GM19239 (cell line): ENCODE measurements at places on chromosomes 6 and 20.

GRCh38 chr6:107101686-107102413 lies 13.5 kb downstream of the BEND3 start:
- DNase-seq = no peak

DNA sequence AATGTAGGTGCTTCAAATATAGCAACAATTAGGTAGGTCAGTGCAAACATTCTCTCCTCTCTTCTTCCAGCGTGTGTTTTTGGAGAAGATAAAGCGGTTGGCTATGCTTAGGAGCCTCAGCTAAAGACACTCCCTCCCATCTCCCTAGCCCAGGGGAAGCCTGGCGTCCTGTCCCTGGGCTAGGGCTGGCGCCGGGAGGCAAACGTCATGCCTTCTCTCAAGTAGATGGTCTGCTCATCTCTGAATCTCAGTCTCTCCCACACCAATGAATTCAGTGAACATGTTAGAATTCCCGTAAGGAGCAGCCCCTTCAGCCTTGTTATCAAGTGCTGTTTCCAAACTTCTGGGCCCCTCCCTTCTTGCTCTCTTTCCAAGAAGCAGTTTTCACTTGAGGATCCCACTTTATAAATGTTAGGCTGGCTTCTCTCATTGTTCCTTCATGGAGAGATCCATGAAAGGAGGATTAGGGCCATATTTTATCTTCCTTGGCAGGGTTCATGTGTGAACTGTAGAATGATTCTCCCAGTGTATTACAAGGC lies 142.8 kb downstream of the CLIC5 start:
- no peak for DNase-seq

DNA sequence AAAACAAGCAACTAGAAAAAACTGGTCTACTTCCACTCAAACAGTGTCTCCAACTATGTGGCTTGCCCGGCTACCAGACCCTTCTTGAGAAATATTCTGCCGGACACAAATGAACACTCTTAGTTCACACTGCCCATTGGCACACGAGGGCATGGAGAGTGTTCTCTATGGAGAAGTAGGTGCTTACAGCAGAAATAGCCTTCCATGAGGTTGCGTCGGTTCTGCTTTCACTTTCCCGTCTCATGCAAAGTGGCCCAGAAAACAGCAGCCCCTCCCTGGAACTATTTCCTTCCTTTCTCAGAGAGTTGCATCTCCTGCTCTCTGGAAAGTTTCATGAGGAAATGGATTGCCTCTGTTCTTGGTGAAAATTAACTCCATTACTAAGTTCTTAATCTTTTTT lies 9.5 kb upstream of the HLA-DOA start:
- DNase-seq = no peak

DNA sequence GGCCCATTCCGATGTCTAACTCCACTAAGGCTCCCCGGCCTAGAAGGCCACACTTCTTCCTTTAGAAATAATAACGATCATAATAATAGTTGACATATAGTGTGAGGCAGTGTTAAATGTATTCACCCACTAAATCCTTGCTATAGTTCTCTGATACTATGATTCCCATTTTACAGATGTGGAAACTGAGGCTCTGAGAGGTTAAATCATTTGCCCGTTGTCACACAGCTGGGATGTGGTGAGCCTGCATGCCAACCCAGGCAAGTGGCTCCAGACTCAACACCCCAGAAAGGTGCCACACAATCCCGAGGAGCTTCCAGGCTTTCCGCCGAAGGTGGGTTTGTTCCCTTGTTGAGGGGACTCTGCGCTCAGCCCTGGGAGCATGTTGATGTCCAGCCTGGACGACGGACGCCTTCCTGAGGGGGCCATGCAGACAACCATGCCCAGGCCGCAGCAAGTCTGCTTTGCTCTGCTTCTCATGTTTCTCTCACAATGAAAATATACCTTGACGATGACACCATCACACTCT lies 104.6 kb upstream of the CDYL start:
- no peak for DNase-seq

- DNase-seq = peak; percentile 9
Observed at GRCh38 chr6:108874470-108875160, 26.4 kb downstream of the ARMC2 start.

DNA sequence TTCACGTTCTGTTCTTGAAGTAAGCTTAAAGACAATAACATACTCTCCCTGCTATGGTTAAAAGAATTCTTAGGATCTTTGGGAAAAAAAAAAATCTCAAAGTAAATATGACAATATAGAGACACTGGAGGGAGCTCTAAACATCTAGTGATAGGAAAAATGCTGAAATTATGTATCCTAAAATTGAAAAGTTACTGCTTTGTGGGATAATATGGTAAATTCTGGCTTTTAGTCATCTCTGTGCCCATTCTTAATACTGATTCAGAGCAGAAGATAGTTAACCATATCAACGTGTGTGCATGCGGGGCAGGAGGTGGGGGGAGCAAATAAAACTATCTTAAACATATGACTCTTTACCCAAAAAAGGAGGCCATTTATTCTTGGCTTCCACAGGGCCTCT lies 165.4 kb downstream of the GMPR start:
- no peak for DNase-seq

- no peak for DNase-seq
Observed at GRCh38 chr6:81298751-81299150, 453.7 kb downstream of the TENT5A start.

GRCh38 chr6:32995448-32995847 lies 13.9 kb downstream of the HLA-DOA start:
- DNase-seq = no peak

DNA sequence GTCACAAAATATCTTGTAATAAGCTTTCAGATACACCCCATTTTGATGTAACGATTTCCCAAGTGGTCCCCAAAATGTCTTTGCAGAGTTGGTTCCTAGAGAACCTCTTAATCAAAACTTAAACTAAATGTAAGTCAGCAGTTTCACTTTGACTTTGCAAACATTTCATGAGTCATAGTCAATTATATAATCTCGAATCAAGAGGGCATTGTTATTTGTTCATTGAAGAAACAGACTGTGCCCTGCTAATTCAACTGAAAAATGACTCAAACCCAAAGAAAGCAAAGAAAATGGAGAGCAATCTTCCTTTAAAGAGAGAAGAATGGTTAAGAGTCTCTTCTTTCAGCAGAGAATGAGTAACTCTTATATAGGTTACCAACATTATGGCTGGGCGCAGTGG lies 58.3 kb downstream of the IPCEF1 start:
- DNase-seq = no peak

DNA sequence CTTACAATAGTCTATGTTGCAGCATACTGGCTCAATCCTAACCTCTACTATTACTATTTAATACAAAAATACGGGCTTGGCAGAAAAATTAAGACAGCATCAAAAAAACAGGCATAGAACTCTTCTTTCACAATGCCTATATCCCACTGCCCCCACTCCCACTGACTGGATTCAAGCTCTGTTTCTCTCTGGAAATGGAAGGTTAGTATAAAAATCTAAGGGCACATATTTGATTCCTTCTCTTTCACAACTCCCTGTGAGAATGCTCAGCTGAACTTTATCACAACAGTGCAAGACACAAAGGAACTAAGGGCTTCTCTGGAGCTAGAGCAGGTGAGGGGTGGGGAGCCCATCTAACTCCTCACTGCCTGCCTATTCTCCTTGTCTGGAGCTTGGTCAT lies 258.4 kb upstream of the FAM83B start:
- DNase-seq = no peak

- DNase-seq = peak; percentile 58
Observed at GRCh38 chr6:45681860-45682511, 304.3 kb upstream of the SUPT3H start.

DNA sequence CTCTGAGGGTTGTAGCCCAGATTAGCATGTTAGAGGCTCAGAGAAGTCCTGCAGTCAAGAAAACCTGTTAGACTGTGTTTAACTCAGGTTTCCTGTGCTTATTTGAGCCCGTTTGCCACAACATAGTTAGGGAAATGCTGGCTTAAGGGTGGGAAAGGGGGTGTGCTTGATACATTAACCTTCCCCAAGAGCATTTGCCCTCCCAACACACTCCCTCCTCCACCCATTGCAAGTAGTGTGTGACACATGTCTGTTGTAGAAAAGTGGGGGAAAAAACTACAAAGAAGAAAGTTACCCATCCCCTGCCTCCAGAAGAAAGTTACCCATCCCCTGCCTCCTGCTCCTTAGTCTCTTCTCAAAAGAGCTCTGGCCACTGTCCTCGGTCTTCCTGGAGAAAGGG lies 36.8 kb upstream of the MRPS18A start:
- DNase-seq = no peak

DNA sequence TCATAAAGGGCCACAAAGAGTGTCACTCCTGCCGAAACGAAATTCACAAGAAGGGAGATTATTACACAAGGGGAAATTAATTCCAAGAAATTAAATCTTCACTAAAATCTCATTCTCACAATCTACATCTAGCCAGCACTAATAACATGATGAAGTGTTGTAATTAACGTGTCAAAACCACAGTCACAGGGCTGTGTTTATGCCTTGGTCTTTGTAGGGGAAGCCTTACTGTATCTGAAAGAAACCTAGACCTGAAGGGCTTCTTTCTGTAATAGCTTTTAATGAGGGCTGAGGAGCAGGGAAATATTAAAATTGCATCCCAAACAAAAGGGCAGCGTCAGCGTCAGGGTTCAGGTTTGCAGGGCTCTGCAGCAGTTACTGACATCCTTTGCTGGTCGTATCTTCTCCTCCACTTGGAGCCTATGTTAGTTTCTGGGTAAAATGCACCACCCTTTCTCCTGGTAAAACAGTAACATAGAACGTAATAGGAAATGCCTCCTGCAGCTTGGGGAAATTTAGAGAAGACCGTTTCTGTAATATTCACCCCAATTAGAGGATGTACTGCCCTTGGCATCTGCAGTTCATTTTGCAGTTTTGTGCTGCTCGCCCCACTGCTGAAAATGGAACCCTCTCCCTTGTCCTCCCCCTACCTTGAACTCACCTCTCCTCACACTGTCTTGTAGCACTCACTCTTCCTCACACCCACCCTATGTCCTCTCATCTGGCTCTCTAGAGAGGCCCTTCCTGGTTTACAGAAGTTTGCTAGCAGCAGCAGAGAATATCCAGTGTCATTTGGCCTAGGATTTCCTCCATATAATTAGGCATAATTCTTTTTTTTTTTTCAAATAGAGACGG lies 109.0 kb upstream of the TRAF3IP2 start:
- no peak for DNase-seq

GRCh38 chr6:87636315-87636714 lies 46.4 kb downstream of the ORC3 start:
- no peak for DNase-seq

DNA sequence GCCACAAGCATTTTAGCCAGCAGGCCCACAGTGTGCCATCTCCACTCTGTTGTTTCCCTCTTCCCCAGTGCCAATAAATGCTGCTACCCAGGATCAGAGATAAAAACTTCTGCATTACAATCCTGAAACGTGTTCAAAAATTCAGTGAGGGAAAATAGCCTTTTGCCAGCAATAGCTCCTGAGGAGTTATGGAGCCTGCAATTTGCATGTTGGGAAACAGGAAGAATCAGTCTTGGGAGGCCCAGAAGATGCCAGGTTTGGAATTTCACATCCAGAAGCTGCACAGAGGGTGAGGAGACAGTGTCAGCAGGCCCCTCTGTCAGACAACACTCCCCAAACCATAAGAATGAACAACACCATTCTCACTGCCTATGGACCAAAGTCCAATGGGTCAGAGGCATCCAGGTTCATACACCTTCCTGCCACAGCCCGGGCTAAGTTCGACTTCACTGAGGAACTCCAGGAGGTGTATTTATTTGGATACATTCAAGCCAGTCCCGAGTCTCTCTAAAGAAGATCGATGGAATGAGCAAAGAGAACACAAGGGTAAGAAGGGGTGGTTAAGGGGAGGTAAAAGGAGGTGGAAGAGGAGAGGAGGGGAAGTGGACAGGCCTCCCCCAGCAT lies 20.8 kb downstream of the RRBP1 start:
- no peak for DNase-seq
